ENCODE measurements at places on chromosomes 6 and 20.

DNA sequence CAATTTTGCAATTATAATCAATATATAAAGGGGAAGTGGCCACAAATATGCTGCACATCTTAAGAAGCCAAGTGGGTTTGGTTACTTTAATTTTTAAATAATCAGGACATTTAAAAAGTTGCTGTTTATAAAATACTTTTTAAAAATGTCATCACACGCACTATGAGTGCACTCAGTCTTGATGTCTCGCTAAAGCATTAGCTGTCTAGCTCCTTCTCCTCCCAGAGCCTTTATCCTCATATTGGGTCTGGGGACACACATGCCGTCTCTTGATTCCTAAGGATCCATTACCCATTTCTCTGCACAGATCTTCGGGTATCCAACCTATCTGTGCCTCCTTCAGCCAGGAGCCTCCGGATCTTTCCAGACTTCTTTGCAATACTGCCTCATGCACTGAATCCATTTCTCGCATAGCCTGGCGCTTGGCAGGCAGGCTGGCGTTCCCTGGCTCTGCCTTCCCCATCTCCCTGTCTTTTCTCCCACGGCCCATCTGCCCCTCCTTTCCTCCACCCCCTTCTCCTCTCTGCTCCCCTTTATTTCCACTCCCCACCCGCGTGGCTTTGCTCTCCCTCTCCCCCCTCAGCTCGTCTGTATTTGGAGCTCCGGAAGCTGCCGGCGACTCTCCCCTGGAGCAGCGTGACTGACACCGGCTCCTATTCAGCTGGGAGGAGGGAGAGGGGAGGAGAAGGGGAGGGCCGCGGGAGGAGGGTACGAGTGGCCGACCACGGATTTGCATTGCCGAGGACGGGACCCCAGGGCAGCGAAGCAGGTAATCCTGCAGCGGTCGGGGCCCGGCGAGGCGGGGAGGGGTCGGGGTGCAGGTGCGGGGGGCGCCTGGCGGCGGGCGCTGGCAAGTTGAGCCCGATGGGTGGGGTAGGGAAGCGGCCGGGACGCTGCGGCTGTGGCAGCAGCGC lies at the start of gene CAP2:
TSS of gene CAP2 (plus strand) at position 618 of the 914 bp plus-strand sequence. CDS start 27,961 bp downstream, outside the sequence.
- no peak for DNase-seq

DNA sequence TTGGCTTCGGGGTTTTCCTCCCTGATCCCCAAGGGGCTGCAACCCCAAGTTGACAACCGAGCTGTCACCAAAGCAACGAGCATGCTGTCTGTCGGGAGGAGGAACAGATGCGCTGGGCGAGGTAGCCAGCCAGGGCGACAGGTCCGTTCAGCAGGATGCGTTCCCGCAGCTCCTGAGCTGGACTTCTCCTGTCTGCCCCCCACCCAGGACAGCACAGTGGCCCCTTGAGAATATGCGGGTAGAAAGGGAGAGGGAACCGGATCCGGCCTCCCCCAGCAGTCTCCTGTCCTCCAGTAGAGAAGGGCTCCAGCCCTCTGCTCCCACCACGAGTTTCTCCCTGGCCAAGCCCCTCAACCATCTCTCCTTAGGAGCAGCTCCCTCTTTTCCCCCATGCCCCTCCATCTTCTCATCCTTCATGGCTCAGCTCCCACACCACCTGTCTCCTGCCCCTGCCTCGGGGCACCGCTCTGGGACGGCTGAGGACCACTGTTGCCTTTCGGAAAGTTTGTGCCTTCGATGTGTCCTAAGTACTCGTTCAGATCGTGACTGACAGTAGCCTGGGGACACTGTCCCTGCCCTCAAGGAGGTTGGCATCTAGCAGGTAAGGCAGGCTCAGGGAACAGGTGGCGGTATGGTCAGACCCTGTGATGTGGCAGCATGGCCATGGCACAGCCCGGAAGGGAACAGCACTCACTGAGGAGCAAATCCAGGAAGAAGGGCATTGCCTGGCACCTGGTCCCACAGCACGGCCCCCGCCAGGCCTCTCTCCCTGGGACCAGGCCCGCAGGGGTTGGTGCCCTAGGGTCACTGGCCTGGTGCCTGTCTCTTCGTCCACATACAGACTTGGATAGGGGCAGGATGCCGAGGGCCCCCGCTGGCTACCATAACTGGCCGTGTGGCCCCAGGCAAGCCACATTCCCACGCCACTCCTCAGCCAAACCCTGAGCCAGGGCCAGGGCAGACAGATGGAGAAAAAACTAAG lies 96.3 kb downstream of the ASXL1 start:
- no peak for DNase-seq

- no peak for DNase-seq
Measured at GRCh38 chr6:55866128-55866527, 9.3 kb downstream of the BMP5 start.

- no peak for DNase-seq
Measured at GRCh38 chr6:25883536-25883935, 9.5 kb upstream of the SLC17A3 start.

DNA sequence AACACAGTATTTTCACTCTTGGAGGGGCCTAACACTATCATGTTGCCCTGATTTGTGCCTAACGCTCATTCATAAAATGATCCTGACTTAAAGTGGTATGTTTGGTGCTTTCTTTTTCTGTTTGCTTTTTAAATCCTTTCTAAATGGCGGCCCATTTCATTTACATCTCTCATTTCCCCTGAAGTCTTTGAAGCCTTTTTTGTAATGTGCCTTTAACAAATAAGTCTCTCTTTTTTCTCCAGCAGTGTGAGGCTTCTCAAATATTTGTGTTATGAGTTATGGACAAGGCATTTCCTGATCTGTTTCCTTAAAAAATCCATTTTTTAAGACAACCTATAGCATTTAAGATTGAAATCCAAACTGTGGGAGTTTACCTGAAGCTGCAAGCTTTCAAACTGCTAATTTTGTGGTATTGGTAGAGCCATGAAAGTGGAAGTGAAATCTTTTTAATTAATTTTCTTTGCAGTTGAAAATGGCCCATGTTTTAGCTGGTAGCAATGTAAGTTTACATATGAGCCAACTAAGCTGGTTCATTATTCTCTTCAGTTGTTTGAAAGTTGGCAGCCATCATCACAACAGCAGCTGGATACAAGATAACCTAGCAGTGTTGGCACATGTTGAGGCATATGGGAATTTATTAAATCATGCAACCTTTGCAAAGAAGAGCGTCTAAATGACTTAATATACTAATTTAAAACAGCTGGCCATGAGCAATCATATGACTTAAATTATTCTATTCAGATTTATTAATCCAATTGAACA lies 469.7 kb downstream of the CDKAL1 start:
- DNase-seq, result no peak

- DNase-seq, result no peak
Measured at GRCh38 chr6:12395898-12396297, 105.7 kb downstream of the EDN1 start.

DNA sequence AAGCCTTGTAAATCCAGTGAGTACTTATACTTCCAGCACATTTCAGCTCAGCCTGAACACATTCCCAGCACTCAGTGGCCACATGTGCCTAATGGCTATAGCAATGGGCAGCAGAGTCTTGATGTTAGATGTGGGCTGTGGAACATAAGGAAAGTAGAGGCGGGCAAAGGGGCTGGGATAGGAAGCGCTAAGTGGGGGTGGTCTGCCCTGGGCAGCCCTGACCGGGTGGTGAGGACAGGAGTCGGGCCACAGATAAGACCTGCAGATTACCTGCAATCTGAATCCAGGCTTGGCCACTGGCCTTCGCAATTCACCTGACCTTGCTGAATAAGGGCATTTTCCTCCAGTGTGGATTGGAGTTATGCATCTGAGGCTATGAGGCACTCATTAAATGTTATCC lies 11.1 kb upstream of the HMGA1 start:
- DNase-seq, result no peak

GRCh38 chr6:4747588-4747987 lies 28.6 kb upstream of the CDYL start:
- no peak for DNase-seq

- no peak for DNase-seq
Measured at GRCh38 chr20:32457479-32457986, 99.4 kb downstream of the ASXL1 start.

- no peak for DNase-seq
Measured at GRCh38 chr6:84770521-84770920, 6.1 kb upstream of the TBX18 start.

GRCh38 chr6:39508515-39508914 lies 186.0 kb upstream of the KCNK16 start:
- no peak for DNase-seq

GRCh38 chr6:119454714-119455113 lies 105.2 kb upstream of the MAN1A1 start:
- no peak for DNase-seq

- DNase-seq, result peak; percentile 60
Measured at GRCh38 chr6:157381631-157382621, 936 bp downstream of the ZDHHC14 start.

GRCh38 chr6:148698671-148699180 lies 48.1 kb upstream of the UST start:
- no peak for DNase-seq

GRCh38 chr20:21360705-21361104 lies 36.6 kb downstream of the NKX2-4 start:
- DNase-seq, result no peak

- DNase-seq, result no peak
Measured at GRCh38 chr6:3619201-3619600, 132.3 kb downstream of the PXDC1 start.

DNA sequence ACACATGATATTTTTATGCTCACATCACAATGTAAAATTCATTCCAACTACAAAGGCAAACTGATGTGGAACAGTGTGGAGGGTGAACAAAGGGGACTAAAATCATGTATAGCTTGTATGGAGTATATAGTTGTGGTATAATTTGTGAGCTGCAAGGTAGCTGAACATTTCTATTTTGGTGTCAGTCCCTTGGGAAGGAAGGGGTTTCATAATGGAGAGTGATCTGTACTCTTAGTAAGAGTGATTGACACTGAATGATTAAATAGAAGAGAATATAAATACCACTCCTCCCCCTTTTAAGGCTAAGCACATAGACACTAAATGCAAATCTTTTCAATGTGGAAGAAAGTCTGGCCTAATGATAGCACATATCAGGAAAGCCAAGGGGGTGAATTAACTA lies 104.6 kb downstream of the POPDC3 start:
- DNase-seq, result no peak

- DNase-seq, result no peak
Measured at GRCh38 chr20:64133951-64134407, 26.6 kb upstream of the NPBWR2 start.

GRCh38 chr6:31321005-31321707 lies 35.8 kb downstream of the HLA-B start:
- no peak for DNase-seq

GRCh38 chr20:17835240-17835933 lies 133.2 kb downstream of the SNX5 start:
- DNase-seq, result no peak

DNA sequence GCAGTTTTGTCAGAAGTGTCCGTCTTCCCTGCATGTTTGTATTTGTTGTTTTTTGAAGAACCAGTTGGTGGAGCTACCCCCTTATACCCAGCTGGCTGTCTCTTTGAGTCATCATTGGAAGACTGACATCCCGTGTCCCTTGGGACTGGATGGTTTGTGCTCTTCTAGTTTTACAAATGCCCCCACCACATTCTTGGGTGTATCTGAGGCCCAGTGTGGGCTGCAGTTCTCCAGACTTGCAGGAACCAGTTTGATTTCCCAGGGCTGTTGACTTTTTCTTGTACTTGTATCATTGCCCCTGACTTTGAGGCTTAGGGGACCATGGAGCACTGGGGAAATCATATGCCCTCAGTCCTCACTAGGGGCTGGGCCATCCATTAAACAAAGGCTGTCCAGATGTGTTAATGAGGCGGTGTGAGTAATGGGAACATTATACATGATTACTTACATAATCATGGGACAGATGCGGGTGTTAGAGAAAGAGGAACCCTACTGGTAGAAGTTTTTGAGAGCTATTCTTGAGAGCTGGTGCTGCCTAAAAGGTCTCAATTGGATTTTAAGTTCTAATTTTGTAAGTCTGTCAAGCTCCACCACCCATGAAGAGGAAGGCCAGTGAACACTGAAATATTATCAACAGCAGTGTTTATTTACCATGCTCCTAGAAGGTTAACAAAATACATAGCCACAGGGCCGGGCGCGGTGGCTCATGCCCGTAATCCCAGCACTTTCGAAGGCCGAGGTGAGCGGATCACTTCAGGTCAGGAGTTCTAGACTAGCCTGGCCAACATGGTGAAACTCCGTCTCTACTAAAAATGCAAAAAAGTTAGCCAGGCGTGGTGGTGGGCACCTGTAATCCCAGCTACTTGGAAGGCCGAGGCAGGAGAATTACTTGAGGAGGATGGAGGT lies 8.5 kb downstream of the JARID2 start:
- DNase-seq, result no peak

- no peak for DNase-seq
Measured at GRCh38 chr6:110295451-110296165, 62.5 kb downstream of the METTL24 start.

DNA sequence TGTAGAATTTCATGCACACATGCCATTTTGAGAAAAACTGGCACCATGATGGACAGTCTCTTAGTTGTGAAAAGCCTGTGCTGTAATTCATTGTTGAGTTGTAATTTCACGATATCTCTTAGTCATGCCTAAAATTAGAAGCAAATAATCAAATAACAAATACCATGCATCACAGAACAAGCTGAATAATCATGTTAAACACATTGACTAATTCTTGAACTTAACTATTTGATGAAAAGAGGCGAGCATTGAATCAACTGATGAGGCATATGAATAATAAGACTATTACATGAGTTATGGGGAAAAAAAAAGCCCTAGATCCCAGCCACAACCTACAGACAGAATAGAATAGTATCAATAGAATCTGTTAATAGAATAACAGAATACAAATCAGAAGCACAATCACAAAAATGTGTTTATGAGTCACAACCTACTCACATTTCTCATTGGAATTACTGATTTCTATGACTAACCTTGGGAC lies 14.2 kb upstream of the RNF217 start:
- no peak for DNase-seq

DNA sequence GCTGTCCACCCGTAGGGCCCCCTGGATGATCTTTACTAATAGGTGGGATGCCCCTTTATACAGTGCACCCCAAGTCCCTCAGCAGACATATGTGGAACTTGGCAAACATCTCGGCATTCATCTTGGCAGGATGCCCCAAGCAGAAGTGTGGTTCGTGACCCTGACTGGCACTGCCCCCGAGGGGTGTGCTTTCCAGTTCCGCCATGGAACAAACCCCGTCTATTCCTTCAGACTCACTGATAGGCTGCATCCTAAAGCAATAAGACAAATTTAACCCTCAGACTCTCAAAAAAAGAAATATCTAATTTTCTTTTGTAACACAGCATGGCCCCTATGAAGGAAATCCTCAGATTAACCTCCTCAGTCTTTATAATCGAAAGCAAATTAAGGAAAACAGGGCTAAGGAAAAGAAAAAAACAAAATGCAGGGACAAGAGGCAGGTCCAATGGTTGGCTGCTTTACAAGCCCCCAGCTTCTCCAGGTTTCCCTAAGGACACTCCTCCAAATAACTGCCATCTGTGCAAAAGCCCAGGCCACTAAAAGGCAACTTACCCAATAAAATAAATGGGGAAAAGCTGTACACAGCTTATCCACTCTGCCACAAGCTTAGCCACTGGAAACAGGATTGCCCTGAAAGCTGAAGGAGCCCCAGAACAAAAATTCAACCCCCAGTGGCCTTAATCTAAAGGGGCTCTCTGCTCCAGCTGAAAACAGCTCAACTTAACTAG lies 30.5 kb upstream of the RIPK1 start:
- DNase-seq, result no peak

Data from CD4-positive, alpha-beta T cell treated with Interleukin-10 for 1 hour (primary cell).